ENCODE measurements at places on chromosomes 1 and 21.

DNA sequence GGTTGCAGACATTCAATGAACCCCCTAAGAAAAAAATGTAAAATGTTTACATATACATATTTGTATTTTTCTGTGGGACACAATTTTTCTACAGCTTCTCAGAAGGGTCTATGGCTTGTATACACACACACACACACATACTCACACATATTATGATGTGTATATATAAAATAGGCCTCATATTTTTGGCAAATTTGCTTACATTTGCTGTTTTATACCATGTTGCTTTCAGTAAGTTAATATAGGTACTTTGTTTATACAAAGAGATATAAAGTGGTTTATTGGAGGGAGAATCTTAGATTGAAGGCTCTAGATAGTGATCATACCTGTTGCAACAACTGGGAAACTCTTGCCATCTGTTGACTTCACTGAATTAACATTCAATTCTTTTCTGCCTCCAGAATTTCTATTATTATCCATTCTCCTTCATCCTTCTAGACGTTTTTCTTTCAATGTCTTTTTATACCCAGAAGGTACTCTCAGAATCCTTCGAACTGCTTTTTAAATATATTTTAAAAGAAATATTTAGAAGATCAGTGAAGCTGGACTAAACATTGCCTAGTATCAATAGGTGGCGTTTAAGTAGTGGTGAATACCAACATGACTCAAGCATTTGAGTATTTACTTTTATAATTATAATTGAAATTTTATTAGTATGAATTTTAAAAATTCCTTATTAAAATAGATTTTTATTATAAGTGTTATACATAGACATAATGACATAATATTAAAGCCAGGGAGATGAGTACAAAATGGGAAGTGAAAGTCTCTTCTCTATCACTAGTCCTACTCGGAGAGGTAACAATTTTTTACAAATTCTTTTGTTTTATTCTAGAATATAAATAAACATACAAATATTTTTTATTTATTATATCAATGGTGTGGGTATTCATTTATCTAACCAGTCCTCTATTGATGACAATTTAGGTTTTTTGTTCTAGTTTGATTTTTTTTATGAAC, 10.2 kb downstream of the CD55 start:
- DNase-seq, result no peak

DNA sequence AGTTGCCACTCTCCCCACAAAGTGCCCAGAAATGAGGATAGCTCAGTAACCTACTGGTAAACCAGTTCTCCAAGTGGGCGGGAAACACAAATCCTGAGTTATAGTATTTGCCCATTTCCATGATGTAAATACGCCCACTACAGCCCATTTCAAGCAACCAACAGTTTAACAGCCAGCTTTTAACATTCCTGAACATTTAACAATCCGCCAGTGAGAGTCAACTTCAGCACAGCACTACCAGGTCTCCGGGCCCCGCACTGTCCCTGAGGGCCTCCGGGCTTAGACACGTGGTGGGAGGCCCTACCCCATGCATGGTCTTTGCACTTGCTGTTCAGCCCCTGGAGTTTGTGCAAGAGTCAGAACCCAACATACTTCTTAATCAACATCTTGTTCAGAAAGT, 132.0 kb upstream of the CTTNBP2NL start:
- no peak for DNase-seq

- no peak for DNase-seq
These were observed 1.9 kb downstream of the ARHGEF11 start for GRCh38 chr1:157043685-157044084.

DNA sequence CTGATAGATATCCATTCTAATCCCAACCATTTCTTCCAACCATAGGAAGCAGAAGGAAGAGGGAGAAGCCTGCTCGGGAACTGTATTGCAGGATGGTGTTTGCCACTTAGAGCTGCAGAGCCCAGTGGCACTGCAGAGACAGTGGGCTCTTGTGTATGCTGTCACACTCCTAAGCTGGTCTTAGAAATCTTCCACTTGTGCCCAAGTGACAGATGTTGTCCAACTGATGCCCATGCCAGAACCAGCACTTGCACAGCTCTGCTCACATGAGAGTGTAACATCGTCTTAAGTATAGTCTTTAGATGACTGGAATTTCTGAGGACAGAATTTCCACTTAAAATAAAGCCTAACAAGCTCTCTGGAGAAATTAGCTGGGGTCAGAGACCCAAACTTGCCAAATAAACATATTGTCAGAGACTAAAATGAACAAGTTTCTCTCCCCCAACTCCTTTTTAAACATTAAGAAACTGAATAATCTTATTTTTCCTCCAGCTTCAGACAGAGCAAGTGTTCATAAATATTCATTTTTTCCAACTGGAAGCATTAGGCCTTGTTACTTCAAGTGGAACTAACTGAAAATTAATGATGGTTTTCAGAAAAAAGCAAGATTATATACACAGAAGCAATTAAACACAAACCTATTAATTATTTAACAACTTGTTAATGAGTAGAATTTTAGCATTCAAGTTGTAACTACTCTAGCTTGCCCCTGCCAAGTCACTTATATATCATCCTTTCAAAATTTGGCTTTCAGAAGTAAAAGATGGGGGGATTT, 577.3 kb downstream of the AJAP1 start:
- DNase-seq, result no peak

DNA sequence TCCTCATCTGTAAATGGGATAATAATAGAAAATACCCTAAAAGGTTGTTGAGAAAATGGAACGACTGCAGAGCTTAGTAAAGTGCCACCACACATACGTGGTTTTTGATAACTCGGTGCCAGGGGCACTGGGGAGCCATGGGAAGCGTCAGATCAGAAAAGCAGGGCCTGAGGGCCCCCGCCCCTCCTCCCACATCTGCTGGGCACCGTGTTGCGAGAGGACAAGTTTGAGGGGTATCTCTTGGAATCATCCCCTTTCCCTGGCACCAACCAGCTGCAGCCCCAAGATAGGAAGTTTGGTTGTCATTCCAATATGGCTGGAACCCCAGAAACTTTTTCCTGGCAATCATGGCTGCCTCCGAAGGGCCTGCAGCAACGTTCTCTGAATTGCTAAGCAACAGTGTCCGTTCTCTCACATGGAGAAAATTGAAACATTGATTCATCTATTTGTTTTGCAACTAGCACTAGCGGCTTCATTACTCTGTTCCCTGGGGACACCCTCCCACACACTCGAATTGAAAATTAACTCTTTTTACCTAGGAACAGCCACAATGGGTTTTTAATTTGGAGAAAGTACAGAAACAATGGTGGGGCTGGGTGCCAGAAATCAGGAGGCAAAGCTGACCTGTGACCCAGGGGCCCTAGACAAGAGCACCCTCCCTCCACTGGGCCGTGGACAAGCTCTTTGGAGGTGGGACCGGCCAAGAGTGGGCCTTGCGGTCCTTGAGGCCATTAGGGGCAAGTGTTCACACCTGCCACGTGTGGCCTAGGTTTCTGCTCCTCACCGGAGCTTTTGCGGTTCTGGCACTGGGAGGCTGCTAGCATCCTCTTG, 190.0 kb upstream of the VAMP3 start:
- DNase-seq, result no peak

GRCh38 chr1:24323281-24323680, 4.1 kb downstream of the GRHL3 start:
- DNase-seq, result no peak

DNA sequence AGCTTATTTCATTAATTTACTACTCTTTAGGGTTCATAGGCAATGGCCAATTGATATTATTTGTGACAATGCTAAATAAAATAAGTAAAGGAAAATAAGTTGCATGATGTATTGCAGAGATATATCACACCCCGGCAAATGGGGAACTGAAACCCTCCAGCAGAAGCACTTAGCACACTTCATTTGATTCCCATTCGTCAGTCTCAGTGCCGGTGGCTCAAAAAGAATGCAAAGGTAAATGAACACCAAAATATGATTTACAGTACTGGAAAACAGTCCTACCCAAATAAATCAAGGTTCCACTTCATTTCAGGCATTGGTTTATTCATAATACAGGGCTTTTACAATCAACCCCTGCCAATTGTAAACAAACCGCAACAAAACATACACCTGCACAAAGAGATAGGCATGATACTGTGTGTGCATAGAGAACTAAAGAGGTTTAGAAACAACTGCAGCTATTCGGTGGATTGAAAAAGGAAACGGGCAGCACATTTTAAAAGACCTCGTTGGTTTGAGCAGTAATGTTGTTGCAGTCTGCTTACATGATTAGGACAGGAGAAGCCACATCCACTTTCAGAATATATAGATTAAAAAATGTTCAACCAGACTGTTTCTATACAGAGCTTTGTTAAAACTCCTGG, 1019.2 kb downstream of the TTLL7 start:
- no peak for DNase-seq

DNA sequence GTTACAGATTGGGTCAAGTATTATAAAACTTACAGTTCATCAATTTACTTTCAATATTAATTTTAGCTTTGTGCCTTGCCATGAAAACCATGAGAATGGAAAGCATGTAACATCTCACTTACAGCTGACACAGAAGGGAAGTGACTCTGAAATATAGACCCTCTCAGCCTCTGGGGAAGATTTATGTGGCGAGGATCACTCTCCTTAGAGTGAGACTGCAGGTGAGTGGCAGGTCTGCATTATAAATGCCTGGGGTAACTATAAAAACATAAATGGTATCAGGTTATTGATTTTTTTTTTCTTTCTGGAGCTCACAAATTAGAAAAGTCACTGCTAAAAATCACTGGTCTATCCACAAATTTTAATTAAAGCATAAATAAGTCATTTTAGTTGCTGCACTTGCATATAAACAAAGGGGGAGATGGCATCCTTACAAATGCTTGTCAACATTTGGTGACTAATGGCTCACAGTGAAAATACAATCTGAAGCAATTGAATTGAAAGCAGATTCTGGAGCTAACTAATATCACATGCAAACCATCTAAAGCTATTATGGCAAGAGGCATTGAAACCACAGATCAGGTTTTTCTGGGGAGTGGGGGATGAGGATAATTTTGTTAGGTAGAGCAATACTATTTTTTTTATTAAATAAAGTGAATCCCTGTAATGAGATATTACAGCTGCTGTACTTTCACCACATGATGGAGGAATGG, 200.9 kb downstream of the TM2D1 start:
- no peak for DNase-seq

- no peak for DNase-seq
These were observed 81.8 kb upstream of the SLC44A3 start for GRCh38 chr1:94738371-94738770.

DNA sequence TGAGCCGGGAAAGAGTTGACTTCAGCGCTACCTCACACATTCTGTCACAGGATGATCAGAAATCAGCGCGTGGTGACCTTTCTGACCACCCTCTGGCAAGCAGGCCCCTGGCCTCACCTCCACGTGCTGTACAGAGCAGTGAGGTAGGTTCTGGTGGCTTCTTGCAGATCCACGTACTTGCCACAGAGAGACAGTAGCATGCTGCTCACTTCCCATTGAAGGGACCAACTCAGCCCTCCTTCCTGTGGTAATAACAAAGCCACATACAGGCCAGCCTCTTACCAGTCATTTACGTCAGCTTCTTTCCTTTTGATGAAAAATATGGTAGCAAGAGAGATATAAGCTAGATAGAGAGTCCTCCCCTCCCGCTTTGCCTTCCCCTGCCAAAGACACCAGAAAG, 200.7 kb downstream of the CHRM3 start:
- no peak for DNase-seq

DNA sequence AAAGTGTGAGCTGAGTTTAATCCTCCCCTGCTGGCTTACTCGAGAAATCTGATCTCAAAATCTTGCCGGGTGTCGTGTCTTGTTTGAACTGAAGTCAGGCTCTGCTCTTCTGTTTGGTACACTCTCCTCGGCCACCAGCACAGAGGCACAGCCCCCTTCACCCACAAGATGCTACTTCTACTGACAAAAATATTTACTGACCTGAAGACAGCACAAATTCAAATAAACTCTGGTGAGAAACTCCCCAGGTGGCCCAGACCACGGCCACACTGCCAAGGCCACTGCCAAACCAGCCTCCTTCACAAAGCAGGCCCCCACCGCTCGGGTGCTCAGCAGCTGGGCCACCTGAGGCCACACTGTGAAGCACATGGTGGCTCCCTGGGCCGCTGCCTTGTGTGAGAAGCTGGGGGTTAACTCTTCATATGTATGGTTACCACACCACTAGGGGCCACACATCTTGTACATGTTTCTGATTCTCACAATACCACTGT, 80.6 kb downstream of the TGFBR3 start:
- no peak for DNase-seq

- no peak for DNase-seq
These were observed 11.1 kb downstream of the ATF6 start for GRCh38 chr1:161777261-161777660.

GRCh38 chr1:204130981-204131892, 20.6 kb downstream of the ETNK2 start:
- DNase-seq, result no peak

DNA sequence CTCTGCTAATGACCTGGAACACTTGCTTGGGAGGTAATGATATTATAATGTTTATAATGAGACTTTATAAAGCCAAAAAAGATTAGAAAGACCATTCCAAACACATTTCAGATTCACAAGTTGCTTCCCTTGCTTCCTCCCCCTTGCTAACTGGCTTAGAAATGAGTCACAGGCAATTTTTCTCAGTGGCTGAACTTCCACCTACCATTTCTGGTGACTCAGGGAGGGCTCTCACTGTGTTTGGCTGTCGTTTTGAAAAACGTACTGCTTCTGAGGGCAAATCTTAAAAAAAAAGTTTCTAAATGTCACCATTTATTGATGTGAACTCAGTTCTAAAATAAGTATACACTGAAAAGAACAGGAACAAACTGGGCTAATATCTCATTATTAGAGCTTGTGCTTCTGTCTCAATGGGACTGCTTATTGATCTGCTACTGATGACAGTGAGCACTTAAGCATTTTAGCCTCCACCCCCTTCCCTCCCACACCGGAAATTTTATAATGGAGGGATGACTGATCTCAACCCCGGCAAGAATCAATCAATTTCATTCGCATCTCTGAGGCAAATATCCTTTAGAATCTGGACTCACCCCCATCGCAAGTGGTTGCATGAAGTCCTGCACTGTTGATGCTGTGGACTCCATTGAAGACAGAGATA, 278.3 kb downstream of the KCTD3 start:
- no peak for DNase-seq

DNA sequence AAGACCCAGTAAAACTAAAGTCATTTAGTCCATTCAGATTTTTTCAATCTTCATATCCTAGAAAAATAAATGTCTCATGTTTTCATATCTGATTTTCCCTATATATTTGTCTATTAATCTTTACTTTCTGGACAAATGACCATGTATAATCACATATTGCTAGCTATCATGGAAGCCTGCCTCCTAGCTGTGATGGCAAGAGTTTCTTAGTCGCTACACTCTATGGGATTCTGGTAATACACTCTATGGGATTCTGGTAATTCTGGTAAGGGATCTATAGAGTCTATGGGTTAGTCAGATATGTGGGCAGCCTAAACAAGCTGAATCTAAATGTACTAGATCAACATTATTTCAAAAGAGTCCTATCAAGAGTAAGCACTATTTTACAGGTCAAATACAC, 198.7 kb upstream of the LHX8 start:
- DNase-seq, result no peak

- DNase-seq, result no peak
These were observed 160.1 kb upstream of the UBE2U start for GRCh38 chr1:64043288-64043687.

Measured in hematopoietic multipotent progenitor cell treated with erythropoietin and hydrocortisone succinate and interleukin-3 and kit ligand, for 17 days (in vitro differentiated cells).